Fibroblast of lung (primary cell): ENCODE measurements at places on chromosomes 13 and 19. TPM values are rescaled to one million over a fixed set of nuclear protein-coding genes. Genes with fewer than 3 reads are reported as not detected.

MZF1 gene
- total RNA-seq = 13.9 and 14.9 TPM in 2 replicates

OR7A17 gene
- not detected in 2 replicates for total RNA-seq

LILRB3 gene
- total RNA-seq = not detected in 2 replicates

DNA sequence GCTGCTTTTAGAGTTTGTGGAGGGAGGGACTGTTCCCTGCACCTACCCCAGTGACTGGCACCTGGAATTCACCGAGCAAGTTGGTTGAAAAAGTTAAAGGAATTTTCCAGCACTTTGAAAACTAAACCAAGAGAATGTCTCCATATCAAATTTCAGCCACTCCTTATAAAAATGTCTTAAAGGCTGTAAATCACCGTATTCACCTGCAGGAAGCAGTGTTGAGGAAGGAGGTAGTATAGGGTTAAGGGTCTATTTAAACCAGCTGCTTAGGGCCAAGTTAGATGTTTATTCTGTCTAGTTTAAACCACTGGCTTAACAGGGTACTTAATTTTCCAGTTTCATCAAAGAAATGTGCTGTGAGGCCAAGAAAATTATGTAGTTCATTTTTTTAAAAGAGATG, 3.8 kb upstream of the RAB20 start:
- H3K27me3 ChIP-seq = peaks cover 2% of the 10 kb centered on the region
- H3K4me1 ChIP-seq = peaks cover 3% of the 10 kb centered on the region
- H3K27ac ChIP-seq = no peak overlapping the region
- no peak for DNase-seq

DNA sequence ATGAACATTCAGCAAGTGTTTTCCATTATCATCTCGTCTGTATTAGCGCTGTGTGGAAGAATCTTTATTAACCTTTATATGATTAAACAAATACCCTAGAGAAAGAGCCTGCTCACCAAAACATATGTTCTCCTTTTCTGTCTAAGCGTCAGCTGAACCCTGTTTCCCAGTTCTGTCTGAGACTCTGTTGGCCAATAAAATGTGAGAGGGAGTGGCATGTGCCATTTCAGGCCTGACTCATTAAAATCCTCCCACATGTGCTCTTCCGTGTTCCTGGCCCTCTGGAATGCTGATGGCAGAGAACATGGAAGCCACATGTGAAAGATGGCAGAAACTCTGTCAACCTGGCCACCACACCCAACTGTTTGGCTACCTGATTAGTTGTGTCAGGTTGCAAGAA, 181.9 kb upstream of the EDNRB start:
- H3K36me3 ChIP-seq = no peaks in the 10 kb centered on the region
- H3K27ac ChIP-seq = no peak overlapping the region
- H3K4me3 ChIP-seq = no peak overlapping the region
- no peaks in the 10 kb centered on the region for H3K27me3 ChIP-seq
- no peaks in the 10 kb centered on the region for H3K4me1 ChIP-seq
- no peak for DNase-seq

GRCh38 chr13:73677048-73677601, 457.1 kb downstream of the KLF12 start:
- no peaks in the 10 kb centered on the region for H3K27me3 ChIP-seq
- no peak overlapping the region for H3K4me3 ChIP-seq
- H3K36me3 ChIP-seq = no peaks in the 10 kb centered on the region
- peak; percentile 78 for DNase-seq
- H3K27ac ChIP-seq = no peak overlapping the region
- no peaks in the 10 kb centered on the region for H3K4me1 ChIP-seq

- no peaks in the 10 kb centered on the region for H3K27me3 ChIP-seq
- no peak overlapping the region for H3K4me3 ChIP-seq
- peaks cover 6% of the 10 kb centered on the region for H3K36me3 ChIP-seq
- H3K27ac ChIP-seq = peak overlapping the region; percentile 15
- peaks cover 12% of the 10 kb centered on the region for H3K4me1 ChIP-seq
Measured at GRCh38 chr19:43562226-43562697, 13.1 kb downstream of the XRCC1 start.

- no peaks in the 10 kb centered on the region for H3K4me1 ChIP-seq
- H3K27me3 ChIP-seq = no peaks in the 10 kb centered on the region
- no peak for DNase-seq
- peaks cover 13% of the 10 kb centered on the region for H3K36me3 ChIP-seq
- H3K27ac ChIP-seq = no peak overlapping the region
Measured at GRCh38 chr19:41434450-41434849, 5.3 kb downstream of the DMAC2 start.
